Islet precursor cell (in vitro differentiated cells): ENCODE measurements at places on chromosomes 7 and 10.
A peak's percentile ranks its signal among the peaks of the same experiment; 100 is the strongest.

DNA sequence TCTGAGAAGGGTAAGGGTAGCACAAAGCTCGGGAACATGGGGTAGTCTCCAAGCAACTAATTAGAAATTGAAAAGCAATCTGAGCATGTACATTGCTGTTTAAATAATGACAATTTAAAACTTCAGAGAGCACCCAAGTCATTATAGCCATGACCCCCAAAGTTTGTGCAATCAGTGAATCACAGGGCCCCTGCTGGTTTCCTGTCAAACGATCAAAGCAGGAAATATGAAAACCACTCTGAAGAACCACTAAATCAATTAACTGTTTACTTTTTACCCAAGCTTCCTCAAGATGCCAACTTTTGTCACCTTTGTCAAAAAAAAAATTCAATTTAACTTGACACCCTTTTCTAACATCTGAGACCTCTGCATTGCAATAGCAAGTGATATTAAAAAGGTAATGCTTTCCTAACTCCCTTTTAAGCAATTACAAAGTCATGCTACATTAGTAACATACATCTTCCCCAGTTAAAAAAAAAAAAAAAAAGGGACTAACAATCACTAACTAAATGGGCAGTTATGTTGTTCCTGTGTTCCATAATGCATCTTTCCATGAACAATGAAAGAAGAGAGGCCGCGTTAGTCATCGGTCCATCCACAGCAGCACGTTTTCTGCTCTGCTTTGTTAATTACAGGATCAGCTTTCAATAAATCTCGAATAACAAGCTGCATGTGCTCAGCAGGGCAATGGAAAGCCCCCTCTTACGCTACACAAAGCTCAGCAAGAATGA, 80.6 kb downstream of the ETV1 start:
- DNase-seq, result no peak

DNA sequence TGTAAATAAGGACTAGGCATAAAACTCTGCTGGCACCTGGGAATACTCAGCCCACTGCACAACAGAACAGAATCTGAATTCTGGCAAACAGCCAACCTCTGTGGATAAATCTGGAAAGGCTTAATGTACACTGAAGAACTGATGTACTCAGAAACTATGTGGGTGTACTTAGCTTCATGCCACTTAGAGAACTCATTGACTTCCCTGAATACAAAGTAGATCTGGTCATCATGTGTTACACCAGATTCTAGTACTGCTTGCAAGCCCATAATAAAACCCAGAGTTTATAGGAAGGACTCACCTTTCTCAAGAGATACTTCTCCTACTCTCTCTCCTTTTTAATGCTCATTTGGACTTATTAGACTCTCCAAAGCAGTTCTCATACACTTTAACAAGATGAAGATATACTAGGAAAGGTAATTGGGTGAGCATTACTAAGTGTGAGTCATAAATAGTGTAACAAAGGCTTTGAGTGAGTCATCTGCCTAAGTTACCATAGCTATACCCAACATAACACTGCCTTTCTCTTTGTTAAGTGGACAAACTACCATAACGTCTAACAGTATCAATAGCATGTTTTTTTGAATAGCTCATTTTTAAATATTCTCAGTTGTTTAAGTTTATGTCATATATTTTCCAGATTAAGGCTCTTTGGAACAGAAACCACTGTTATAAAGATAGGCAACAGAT, 309.1 kb downstream of the MDFIC start:
- DNase-seq, result peak; percentile 60

GRCh38 chr10:23055424-23056185, 39.8 kb upstream of the MSRB2 start:
- DNase-seq, result no peak

DNA sequence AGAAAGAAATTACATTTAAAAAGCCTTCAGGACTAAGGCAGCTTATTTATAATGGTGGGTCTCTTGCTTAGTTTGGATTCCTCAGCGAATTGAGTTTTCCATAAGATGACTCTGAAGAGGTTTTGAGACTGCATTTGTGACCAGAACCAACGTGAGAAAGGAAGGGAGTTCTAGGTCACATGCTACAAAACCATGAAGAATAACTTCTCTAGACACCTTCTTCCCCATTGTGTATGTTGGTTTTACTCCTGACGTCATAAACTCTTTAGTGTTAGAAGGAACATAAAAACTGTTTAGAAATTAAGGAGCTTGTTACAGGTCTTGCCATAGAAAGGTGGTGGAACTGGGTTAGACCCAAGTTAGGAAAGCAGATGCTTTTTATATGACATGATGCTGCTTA, 11.1 kb downstream of the PTPN12 start:
- no peak for DNase-seq

GRCh38 chr7:139991269-139991666, 71.5 kb downstream of the PARP12 start:
- DNase-seq, result no peak

GRCh38 chr7:143391462-143392404, 10.6 kb downstream of the ZYX start:
- DNase-seq, result peak; percentile 67

GRCh38 chr7:2115760-2116447, 116.8 kb downstream of the MAD1L1 start:
- DNase-seq, result no peak

- peak; percentile 95 for DNase-seq
Measured at GRCh38 chr10:80464557-80465450, 10.7 kb downstream of the TSPAN14 start.

DNA sequence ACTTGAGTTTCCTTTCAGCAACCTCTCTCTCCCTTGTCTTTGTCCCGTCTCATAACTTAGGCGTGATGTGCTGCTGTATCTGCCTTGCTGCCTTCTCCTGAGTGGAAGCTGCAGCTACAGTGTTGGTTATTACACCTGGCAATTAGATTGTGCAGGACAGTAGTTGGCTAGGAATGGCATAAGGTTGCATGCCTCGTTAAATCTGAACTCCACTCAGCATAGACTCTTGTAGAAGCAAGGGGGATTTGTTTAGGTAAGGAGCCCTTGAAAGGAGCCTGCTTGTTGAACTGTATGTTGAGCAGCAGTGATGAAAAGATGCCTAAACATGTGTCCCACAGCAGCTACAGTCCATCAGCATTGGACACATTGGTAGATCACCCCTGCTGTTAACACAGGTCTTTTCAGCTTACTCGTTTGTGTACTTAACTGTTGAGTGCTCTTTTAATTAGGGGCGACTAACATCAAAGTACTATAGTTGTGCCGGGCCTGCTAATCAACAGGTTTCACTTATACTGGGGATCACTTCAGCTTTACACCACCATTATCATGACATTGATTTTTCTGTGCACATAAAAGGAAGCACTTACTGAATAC, 225.0 kb downstream of the AUTS2 start:
- no peak for DNase-seq

DNA sequence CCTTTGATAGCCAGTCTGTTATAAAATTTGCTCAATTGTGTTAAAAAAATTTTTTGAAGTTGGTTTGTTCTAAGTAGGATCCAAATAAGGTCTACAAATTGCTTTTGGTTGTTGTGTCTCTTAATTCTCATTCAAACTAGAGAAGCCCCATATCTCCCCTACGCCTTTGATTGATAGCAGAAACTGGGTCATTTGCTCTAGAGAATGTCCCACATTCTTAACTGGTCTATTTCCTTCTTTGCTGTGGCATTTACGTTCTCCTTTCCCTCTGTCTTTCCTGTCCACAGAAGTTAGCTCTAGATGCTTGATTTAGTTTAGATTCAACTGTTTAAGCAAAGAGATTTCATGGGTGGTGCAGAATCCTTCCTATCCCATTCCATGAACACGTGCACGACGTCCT, 174.6 kb upstream of the SVIL start:
- peak; percentile 1 for DNase-seq

DNA sequence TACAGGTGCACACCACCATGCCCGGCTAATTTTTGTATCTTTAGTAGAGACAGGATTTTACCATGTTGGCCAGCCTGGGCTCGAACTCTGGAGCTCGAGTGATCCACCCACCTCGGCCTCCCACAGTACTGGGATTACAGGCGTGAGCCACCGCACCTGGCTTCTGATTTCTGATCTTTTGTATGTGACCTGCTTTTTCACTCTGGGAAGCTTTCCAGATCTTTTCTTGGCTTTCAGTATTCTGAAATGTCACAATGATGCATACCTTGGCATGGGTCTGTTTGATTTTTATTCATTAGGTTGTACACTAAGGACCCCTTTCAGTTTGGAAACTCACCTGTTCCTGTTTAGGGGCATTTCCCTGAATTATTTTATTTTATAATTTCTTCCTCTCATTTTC, 41.6 kb downstream of the PROSER2 start:
- peak; percentile 7 for DNase-seq

DNA sequence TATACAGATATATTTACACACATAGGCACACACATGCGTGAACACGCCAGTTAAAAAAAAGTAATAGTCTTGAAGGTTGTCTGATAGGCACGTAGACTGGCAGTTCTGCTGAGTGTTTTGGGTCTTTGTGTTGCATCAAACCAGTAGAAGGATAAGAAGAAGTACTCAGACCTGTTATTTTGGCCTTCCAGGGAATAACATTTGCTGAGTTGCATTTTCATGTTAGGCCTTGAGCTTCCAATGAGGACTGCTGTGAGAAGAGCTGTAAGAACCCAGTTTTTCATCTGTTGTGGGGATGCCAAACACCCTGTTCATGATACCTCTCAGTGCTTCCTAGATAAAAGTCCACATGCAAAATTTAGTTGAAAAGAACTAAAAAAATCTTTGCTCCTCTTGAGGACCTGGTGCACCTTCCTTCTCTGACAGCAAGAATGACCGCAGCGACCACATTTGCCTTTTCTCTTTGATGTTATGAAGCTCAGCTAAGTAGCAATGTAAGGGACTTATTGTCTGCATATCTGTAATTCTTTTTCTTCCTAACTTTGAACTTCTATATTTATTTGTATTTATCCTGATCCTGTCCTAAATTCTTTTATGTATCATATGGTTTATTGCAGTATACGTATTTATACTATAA, 27.2 kb downstream of the HIPK2 start:
- DNase-seq, result no peak

- no peak for DNase-seq
Measured at GRCh38 chr10:14481752-14482151, 151.0 kb upstream of the FRMD4A start.

DNA sequence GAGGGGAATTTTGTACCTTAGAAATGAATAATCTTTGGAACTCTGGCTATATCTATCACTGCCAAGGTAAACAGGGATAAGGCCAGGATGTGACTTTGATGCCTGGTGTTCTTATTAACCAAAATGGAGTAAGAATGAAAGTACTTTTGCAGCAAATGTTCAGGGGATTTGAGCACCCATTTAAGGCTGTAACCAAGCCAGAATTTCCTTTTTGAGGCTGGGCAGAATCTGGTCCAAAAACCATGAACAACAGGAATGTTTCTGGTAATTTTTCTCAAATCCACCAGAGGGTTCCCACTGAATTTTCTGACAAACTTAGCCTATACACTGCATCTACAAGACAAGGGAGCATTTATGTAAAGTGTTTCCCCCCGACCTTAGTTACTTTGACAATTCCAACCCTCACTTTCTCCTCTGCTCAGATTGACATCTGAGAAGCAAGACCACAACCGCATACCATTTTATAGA, 120.6 kb downstream of the BAMBI start:
- no peak for DNase-seq

- no peak for DNase-seq
Measured at GRCh38 chr7:36668750-36669149, 55.5 kb downstream of the AOAH start.

DNA sequence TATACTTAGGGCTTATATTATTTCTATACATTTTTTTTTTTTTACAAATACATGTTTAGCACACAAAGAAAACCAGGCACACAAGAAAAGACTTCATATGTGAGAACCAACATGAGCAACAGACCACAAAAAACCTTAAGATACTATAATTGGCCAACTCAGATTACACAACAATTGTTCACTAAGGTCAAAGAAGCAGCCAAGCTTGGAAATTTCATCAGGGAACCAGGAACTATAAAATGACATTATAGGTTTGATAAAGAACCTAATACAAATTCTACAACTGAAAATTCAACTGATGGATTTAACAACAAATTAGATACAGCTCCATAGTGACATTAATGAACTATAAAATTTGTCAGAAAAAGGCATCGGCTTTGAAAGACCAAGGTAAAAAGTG, 4.4 kb upstream of the LUC7L2 start:
- no peak for DNase-seq

GRCh38 chr7:79407351-79407750, 46.1 kb downstream of the MAGI2 start:
- no peak for DNase-seq
